ENCODE measurements at places on chromosomes 3 and 15.

DNA sequence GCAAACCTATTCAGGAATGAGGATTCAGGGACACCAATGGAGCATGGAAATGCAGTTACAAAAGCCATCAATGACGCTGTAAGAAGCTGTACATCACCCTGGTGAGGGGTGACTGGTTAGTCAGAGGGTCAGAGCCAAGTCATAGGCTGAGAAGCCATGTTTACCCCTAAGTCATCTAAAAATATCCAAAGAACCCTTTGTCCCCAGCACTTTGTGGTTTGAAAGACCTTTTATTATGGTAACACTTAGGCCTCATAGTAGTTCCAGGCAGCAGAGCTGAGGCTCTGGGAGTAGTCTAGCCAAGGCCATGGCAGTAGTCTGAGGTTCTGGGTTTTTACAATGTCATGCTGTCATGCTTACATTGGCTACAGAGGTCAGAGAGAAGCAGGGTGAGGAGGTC lies 131.2 kb downstream of the CTNNB1 start:
- DNase-seq, result no peak

DNA sequence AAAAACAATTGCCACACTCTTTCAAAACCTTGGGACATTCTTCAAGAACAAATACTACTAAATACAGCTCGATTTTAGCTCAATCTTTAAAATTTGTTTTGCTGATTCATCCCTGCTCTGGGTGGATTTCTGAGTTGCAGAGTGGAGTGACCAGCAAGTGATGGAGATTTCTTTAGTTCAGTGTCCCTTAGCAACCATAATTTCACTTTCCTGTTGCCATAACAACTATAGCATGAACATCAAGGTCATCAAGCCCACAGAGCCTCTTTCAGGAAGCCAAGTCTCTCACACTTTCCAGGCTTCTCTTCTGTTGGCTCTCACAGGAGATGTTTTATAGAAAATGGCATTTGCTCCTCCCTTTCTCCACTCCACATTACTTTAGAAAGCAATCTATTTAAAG lies 597.2 kb upstream of the ADAMTS9 start:
- DNase-seq, result no peak

GRCh38 chr3:17939157-17939556 lies 196.7 kb upstream of the TBC1D5 start:
- DNase-seq, result no peak

DNA sequence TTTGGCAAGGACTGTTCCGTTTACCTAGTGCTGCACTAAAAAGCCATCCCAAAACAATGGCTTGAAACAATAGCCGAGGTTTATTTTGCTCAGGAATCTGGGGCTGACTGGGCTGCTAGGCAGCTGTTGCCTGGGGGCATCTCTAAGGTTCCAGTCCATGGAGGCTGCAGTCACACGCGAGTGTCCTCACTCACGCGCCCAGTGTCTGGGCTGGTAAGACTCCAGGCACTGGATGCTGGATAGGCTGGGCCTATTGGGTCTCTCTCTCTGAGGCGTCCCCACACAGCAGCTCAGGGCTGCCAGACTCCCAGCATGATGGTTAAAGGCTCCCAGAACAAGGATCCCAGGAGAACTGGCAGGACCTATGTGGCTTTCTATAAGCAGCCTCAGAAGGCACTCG lies 34.2 kb downstream of the ALS2CL start:
- no peak for DNase-seq

GRCh38 chr3:127457094-127457475 lies 133.4 kb downstream of the TPRA1 start:
- no peak for DNase-seq

- no peak for DNase-seq
Observed at GRCh38 chr3:108053483-108053882, 37.3 kb downstream of the CD47 start.

DNA sequence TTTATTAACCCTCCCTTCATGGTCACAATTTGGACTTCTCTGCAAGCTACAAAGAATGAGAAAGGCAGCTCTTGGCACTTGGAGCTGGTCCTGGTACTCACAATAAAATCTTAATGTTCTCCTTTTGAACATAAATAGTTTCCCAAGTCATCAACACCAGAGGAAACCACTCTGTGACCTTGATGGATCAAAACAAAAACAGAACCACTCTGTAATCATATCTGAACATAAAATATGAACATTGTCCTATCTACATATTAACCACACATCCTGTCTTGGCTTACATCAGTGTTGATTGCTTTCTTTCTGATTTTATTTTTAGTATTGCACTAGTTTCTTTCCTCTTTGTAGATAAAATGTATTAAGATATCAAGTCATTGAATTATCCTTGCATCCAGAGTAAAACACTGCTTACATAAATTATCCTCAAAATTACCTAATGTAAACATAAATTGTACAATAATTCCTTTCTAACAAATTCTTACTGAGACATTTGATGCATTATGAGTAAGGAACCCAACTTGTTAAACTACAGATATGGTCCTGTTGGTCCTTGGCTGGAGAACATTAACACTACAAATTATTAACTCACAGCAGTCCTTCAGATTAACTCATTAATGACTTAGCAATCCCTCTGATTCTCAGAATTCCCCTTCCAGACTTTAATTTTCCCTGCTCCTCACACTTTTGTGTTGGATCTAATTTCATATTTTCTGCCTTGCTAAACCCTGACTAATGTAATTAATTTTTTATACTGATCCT lies 860.5 kb downstream of the DIPK2A start:
- no peak for DNase-seq

DNA sequence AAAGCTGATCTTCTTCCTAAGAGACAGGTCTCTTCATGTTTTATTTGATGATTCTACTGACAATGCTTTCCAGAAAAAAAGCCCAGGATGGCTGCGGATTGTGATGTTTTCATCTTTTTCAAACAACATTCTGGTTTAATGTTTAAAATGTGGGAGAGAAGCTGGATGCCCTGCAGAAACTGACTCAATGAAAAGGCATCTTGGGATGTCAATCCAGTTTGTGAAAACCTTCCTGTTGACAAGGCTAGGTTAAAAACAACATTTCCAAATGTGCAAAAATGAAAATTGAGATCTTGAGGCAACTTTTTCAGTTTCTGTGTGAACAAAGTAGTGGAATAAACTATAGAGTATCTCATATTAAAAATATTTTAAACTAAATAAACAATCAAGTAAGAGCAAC lies 156.0 kb upstream of the MRPL3 start:
- no peak for DNase-seq

GRCh38 chr3:152139651-152140050 lies 129.1 kb upstream of the MBNL1 start:
- DNase-seq, result no peak

DNA sequence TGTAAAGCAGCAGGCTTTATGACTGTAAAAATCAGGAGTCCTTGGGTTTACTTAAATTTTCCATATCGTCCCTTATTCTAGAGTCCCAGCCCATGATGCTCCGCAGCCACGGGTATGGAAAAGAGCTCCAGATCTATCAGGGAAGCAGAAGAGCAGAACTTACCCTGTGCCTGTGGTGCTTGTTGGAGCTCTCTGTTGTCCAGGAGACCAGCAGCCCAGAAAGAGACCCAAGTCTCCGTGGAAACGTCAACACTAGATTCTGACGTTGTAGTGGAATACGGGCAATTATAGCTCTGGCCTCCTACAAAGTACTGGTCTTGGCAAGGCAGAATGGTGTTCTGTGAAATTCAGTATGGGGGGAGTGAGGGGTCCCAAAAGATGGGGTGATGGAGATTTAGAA lies 2.0 kb downstream of the GMNC start:
- DNase-seq, result no peak

- DNase-seq, result no peak
Observed at GRCh38 chr3:149965278-149965677, 5.4 kb downstream of the PFN2 start.

DNA sequence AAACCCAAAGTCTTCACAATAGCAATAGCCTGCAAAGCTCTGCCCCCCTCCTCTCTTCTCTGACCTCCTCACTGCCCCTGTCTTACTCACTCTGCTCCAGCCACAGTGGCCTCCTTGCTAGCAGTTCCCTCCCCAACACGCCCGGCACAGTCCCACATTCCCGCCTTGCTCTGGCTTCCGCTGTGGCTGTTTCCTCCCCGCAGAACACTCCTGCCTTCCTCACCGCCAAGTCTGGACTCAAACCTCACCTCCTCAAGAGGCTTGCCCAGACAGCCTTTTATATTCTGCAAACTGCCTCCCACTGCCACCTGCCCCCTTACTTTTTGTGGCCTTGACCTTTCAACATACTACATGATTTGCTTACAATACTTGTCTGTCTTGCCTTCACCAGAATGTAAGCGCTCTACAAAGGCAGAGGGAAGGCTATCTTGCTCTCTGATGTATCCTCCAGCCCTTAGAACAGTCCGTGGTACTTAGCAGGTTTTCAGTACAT lies 406 bp upstream of the MPI start:
- no peak for DNase-seq

GRCh38 chr15:91264651-91265351 lies 164.7 kb downstream of the SV2B start:
- DNase-seq, result no peak

DNA sequence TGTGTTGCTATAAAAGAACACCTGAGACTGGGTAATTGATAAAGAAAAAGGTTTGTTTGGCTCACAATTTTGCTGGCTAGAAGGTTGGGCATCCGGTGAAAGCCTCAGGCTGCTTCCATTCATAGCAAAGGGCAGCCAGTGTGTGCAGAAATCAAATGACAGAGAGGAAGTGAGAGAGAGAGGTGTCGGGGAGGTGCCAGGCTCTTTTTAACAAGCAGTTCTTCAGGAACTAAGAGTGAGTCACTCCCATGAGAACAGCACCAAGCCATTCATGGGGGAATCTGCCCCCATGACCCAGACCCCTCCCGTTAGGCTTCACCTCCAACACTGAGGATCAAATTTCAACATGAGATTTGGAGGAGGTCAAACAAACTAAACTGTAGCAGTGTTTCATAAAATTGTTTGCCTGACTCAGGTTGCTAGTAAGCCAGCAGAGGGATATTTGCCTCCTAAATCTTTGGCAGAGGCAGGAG lies 4.5 kb upstream of the PARP15 start:
- no peak for DNase-seq

- DNase-seq, result no peak
Observed at GRCh38 chr3:31077826-31078225, 183.4 kb upstream of the GADL1 start.

DNA sequence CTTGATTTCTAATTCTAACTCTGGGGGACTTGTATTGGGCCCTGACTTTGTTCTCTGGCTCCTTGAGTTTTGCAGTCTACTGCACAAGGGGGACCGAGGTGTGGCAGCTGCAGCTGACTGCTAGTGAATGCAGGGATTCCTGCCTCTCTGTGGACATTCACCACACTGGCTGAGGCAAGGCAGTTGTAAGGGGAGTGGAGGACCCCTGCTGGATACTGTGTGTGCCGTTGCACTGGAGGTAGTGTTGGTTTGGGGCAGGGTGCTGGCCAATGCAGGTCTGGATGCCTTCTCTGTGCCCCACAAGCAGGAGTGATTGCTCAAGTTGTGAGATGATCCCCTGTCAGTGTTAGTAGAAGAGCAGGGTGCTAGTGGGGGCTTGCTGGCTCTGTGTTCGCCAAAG lies 626.1 kb downstream of the SQOR start:
- DNase-seq, result no peak

DNA sequence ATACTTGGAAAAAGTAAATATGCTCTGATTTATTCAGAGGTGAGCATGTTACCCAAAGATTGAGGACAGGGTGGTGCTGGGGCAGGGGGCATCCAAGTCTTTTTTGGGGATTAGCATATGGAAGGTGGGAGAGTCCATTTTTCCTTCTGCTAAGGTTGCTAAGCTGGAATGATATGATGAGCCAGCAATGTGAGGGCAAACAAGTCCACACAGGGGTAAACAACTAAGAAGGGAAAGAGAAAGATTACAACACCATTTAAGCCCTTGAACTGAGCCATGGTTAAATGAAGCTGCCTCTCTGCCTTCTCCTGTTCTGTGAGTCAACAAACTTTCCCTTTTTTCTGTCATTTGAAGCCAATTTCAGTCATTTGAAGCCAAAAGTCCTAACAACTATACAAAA lies 89.0 kb downstream of the RPL22L1 start:
- no peak for DNase-seq

GRCh38 chr3:11084098-11084497 lies 70.2 kb upstream of the HRH1 start:
- DNase-seq, result no peak

DNA sequence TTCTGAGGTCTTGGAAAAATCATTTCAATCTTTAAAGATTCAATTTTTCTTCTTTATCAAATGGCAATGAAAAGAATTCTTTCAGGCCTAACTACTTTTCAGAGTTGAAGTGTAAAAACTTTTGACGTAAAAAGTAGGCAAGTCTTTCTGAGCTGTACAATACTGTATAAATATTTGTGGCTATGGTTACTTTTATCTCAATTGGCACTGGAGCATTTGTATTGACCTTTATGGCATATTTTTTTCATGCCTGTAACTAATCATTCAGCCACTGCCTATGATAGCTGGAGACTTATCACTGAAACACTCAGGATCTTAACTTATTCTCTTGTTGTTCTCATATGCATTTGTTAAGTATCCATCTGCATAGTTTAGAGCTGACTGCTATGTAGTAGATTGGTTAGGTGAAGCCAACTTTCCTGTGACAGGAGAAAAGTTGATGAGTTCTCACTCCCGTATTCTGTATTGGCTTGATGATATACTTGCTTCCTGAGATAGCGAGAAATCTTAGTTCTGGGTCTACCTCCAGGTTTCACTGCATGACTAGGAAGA lies 290.4 kb upstream of the TBL1XR1 start:
- DNase-seq, result no peak

GRCh38 chr3:31985831-31986230 lies 4.3 kb downstream of the ZNF860 start:
- no peak for DNase-seq

- no peak for DNase-seq
Observed at GRCh38 chr15:49737127-49737526, 116.3 kb downstream of the DTWD1 start.

- no peak for DNase-seq
Observed at GRCh38 chr15:49906966-49907365, 212.1 kb downstream of the ATP8B4 start.

GRCh38 chr3:166860217-166860616 lies 519.9 kb downstream of the ZBBX start:
- no peak for DNase-seq

GRCh38 chr3:142976621-142977398 lies 13.3 kb upstream of the PAQR9 start:
- DNase-seq, result peak; percentile 56

DNA sequence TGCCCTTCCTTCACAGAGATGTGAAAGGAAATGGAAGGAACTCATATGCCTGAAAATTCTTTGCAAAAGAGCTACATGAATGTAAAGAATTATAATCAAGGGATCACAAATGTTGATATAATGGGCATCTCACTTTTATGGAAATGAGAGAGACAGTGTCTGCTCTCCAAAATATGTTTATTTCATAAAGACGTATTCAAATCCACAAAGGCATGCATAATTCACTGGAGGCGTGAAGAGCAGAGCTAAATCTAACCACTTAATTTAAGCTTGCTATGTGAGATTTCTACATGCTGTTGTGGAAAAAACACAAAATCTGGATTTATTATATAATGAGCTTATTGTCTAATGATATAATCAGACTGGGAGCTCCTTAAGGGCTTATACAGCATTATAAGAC lies 469.1 kb downstream of the RAP2B start:
- no peak for DNase-seq
